ENCODE measurements at places on chromosomes 16 and 17.

DNA sequence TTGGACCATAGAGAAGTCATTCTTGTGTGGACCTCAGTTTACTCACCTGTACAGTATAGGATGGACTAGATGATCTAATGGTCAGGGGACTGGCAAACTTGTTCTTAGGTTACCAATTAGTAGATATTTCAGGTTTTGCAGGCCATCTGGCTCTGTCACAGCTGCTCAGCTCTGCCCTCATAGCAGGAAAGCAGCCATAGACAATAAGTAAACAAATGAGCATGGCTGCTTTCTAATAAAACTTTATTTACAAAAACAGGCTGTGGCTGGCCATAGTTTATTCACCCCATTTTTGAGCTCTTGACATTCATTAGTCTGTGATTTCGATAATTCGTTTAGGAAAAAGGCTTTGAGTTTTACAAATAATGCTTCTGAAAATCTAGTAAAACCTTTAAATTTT, 12.7 kb downstream of the BPTF start:
- DNase-seq = no peak

GRCh38 chr16:23229714-23230113, 47.2 kb downstream of the SCNN1G start:
- no peak for DNase-seq

- DNase-seq = no peak
Observed at GRCh38 chr16:65745-66144, 6.7 kb downstream of the RHBDF1 start.

DNA sequence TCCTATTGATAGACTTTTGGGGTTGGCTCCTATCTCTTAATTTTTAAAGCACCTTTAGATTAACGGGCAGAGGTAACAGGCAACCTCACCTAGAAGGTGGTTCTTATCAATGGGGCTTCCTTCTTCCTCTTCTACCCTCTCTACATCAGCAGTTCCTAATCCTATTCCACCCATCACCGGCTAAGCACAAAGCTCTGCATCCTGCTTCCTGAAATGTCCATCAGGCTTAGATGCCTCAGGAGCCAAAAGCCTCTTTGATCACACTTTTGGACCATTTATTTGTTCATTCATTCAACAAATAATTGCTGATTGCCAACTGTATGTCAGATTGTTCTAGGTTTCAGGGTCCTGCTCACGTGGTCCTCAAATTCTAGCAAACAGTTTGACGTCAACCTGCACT, 586.0 kb downstream of the TOX3 start:
- no peak for DNase-seq

DNA sequence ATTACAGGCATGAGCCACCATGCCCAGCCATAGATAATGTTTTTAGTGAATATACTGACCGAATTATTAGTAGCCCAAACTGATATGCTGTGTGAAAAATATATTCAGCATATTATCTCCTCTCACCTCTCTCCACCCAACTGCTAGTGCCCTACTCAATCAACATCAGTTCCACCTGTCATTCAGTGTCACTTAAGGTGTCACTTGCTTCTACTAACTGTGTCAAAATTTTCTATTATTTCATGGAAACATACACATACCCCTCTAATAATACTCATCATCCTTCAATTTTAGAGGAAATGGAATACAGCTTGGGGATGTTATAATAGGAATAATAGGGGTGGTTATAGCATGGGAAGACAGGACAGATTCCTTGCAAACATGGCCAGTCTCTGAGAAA, 12.6 kb downstream of the EFCAB3 start:
- no peak for DNase-seq

DNA sequence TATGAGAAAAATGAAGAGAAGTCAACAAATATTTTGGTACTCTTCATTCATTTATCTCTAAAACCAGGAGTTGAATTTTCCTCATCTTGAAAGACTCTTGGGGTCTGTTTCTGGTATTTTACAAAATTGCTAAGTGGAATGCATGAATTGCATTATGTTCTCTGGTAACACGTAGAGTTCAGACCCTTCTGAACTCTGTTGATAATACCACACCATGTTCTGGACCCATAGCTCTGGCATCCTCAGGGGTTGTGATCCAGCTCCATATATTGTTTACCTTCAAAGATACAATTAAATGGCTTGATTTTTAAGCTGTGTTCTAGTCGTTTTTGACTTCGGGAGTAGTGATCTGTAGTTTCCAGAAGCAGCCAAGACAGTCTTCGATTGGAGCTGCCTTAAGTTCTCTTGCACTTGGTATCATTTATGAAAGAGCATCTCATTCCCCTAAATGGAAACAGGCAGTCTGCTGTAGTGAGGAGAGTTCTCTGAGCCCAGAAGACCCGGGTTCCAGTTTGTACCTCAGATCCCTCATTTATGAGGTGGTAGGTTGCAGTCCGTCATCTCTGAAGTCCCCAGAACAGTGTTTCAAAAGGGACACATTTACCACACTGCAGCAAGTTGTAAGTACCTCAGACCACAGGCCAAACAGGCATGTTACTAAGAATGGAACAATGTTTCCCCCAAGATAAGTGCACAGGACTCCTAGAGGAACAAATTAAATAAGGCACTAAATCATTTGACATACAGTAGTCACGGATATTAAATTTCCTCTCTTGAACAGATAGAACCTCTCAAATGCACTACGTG, 9.6 kb downstream of the PSMD7 start:
- DNase-seq = no peak

GRCh38 chr17:7853691-7854038, 1.2 kb upstream of the TMEM88 start:
- DNase-seq = no peak

- no peak for DNase-seq
Observed at GRCh38 chr16:65494609-65495008, 372.7 kb upstream of the CDH11 start.

DNA sequence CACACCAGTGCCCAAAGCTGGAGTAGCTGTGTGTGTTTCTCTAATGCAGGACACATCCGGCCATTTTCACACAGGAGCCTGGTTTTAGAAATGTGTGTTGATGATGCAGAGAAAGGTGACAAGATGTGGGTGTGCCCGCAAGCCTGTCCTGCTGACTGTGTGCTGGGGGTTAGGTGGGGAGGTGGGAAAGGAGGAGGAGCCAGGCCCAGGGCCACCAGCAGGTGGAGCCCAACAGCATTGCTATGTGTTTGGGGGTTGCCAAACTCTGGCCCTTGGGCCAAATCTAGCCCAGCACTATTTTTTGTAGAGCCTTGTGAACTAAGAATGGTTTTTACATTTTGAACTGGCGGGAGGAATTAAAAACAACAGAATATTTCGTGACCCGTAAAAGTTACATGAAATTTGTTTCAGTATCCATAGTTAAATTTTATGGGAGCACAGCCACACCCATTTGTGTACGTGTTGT, 61.7 kb upstream of the LGALS9 start:
- DNase-seq = no peak

DNA sequence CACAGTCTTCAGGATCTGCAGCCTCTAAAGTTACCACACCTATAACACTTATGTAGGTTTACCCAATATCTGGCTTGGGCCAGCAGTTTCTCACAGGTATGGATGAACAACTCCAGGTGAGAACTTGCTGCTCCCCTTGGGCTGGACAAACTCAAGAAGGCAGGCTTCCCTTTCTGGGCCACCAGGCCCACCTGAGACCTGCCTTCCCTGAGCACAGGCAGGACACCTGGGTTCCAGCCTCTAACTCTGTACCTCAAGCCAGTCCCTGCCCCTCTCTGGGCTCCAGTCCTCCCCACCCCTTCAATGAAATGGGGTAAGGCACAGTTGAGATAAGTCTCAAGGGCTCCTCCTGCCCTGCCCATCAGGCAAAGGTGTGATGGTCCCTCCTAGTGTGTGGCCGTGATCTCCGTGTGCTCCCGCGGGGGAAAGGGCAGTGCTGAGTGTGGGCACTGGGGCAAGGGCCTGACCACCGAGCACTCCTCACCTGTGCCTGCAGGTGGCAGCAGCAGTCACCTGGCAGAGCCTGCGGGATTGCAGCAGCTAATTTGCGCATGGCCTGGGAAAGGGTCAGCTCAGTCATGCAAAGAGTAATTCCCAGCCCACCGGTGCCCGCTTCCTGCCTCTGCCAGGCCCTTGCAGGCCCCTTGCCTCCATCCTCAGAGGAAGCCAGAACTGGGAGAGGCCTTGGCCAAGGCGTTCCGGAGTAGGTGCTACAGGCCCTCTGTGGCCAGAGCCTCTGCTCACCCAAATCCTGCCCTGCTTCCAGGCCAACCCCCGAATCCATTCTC, 28.2 kb upstream of the ADGRG1 start:
- DNase-seq = no peak

GRCh38 chr16:71540-72401, 660 bp downstream of the RHBDF1 start:
- DNase-seq = no peak

- DNase-seq = no peak
Observed at GRCh38 chr17:80724775-80725266, 180.2 kb downstream of the RPTOR start.

- peak; percentile 44 for DNase-seq
Observed at GRCh38 chr17:40443196-40443987, at the start of gene IGFBP4. Gene IGFBP4, plus strand, starts transcription at chr17:40443450. Its CDS starts 286 bp downstream, at chr17:40443736.

- DNase-seq = no peak
Observed at GRCh38 chr17:19387921-19388521, 1.0 kb upstream of the MFAP4 start.

- no peak for DNase-seq
Observed at GRCh38 chr16:75337430-75337829, 86.0 kb upstream of the BCAR1 start.

- DNase-seq = no peak
Observed at GRCh38 chr17:50559674-50560184, 786 bp upstream of the CACNA1G start.

All from pulmonary artery endothelial cell (primary cell).